ENCODE measurements at places on chromosomes 1 and 21.
A peak's percentile ranks its signal among the peaks of the same experiment; 100 is the strongest.

GRCh38 chr1:60903591-60903990, 178.8 kb upstream of the NFIA start:
- DNase-seq, result no peak

DNA sequence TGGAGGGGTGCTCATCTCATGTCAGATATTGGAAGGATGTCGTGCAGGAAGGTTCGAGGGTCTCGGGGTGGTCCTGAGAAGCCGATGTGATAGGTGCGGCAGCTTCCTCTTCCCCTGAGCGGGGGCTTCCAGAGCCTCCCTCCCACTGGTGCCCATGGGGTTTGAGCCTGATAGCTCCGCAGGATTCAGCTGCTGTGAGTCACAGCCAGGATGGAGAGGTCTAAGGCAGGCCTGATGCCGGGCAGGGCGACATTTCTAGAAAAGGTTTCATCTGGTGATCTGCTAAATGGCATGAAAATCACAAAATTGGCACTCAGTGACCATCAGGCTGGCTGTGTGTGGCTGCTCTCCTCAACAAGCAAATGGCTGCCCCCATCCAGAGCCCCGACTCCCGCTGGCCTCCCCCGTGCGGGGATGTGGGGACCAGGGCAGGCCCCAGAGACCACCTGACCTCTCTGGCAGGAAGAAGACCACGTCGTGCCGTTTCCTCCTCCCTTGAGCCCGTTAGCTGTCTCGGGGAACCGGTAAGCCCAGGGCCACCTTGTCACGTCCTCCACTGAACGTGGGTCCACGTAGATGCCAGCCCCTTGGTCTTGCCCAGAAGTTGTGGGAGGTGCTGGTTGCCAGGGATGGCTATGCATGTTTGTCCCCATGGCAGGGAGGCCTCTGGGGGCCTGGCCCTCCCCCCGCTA, 66.1 kb downstream of the SKI start:
- no peak for DNase-seq

DNA sequence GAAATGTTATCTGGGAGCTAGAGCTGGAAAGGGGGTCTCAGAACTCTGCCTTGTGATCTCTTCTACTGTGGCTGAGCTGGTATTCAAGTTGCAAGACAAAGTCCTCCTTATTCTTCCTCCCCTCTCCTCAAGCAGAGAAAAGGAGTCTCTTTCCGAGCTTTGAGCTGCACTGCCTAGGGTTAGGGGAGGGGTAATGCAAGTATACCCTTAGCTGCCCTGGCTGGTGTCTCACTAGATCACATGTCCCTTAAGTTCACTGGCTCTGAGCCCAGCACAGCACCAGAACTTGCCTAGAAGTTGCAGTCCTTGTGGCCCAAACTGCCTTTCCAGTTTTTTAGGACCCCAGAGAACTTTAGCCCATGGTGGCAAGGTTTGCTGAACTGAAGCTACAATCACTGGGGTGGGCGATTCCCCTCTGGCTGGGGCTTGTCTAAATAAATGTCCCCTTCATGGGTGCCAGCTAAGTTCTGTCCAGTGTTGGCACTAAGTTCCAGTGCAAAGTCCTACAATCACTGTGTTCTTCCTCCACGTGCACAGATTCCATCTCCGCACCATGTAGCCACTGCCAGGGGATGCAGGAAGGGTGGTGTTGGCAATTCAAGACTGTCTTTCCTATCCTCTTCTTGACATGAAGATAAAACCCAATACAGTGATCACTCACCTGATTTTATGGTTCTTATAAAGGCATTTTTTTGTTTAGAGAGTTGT, 22.7 kb upstream of the CHIA start:
- DNase-seq, result no peak

DNA sequence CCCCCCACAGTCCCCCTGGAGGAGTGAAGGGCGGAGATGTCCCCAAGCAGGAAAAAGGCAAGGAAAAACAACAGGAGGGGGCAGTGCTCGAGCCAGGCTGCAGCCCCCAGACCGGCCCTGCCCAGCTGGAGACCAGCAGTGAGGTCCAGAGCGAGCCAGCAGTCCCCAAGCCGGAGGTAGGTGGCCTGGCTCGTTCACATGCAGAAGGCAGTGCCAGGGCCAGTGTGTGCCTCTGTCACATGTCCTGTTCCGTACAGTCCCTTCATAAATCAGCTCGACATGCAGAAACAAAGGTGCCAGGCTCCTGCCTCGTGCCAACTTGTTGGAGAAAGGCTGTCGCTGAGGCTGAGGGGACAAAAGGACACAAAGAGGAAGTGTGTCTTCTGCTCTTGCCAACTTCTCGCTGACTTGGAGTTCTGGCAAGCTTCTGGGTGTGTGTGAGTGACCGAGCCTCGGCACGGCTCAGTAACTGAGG, 24.1 kb upstream of the MPZL1 start:
- DNase-seq, result no peak

- no peak for DNase-seq
These were observed 31.6 kb downstream of the TEX35 start for GRCh38 chr1:178544531-178544930.

DNA sequence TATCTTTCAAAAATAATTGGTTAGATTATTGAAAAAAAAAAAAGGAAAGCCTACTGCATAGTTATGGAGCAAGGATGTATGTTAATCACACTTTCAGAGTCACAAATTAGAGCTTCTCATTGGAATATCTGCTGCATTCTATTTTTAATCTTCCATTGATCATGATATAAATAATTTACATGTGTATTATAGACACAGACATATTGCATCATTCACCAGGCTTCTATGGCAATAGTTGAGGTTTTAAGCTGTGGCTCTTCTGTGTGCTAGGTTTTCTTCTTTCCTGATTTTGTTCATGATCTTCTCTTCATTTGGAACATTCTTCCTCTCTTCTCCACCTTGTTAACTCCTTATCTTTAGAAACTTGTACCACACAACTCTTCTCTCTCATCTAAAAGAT, 123.2 kb upstream of the HMCN1 start:
- no peak for DNase-seq

GRCh38 chr1:40893946-40894345, 31.8 kb upstream of the CITED4 start:
- DNase-seq, result no peak

DNA sequence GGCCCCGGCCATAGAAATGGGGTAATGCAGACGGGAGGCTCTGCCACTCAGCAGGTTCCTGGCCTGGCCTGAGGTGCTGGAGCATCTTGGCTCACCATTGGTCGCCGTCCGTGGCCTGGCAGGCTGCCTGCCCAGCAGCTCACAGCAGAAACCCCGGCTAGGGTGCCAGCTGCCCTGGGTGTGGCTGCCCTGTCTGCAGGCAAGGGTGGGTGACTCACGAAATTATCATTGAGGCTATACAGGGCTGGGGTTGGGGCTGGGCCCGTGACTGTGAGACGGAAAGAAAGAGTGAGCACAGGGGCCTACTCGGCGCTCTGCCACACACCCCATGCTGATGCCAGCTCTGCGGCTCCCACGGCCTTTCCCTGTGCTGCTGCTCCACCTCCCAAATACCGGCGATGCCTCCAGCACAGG, 8.0 kb upstream of the PKP1 start:
- peak; percentile 65 for DNase-seq

DNA sequence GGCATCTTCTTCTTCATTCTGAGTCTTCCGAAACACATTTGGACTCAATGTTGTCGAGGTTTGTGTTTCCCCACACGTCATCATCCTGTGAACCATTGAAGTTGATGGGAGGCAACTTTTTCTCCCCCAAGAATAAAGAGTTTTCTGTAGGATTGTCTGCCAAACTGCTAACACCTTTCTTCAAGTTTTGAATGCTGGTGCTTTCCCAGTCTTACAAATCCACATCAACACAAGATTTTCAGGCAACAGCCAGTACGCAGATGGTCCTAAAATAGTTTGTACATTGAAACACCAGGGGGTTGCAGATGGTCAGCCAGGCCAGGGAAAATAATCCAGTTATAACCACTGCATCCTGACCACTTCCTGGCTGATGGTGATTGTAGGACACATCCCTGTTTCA, 187.9 kb downstream of the DISC1 start:
- DNase-seq, result no peak

DNA sequence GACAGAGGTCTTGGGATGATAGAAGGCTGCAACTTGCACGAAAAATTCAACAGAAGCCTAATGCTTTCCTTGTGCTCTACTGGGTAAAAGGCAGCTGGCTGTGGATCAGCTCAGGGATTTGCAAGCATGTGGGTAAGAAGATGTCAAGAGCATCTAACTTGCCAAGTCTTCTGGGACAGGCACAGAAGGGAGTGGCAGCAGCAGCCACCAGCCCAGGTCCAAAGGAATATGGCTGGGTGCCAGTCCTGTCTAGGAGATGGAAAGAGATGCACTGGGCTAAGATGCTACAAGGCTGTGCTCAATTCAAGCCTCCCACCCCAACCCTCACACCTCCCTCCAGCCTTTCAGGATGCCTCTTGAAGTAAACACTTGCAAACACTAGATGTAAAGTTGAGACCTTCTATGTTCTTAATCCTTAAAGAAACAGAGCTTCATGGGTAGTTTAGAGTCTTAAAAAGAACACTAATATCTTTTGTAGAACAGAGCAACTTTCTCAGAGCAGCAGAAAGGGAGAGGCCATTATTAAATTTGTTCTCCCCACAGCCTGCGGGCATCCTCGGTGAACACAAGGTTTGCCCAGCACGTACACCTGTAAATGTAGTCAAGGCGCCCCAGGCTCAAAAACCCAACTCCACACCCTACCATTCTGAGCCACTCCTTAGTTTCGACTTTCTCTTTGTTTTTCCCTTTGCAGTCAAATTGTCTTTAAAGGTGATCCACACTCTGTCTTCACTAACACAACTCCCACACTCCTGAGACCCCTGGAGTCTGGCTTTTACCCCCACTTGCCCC, 64.6 kb upstream of the BCAR3 start:
- DNase-seq, result no peak

- DNase-seq, result peak; percentile 77
These were observed 8.9 kb downstream of the MFAP2 start for GRCh38 chr1:16971341-16972188.
